ENCODE measurements at places on chromosomes 1 and 21.

DNA sequence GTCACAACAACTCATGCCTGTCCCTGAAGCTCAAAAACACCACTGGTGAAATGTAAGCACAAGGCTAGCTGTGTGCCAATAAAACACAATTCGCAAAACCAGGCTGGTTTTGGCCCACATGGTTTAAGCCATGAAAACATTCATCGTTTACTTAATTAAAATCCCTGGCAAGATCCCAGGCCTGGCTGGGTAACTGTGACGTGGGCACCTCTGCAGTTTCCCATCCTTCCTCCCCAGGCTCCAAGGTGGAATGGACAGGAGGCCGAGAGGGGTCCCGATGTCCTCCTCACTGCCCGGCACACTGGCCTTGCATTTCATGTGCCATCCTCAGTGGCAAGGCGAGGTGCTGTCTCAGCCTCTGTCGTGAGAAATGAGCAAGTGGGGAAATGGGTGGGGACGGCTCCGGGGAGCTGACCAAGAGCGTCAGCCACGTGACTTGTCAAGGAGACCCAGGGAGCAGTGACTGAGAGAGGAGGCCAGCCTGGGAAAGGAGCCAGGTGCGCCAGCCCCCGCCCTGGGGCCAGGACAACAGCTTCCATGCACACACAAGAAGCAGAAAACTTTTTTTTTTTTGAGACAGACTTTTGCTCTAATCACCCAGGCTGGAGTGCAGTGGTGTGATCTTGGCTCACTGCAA lies 153.1 kb upstream of the RAB4A start:
- DNase-seq = no peak

GRCh38 chr1:8421721-8422120 lies 103.8 kb downstream of the SLC45A1 start:
- DNase-seq = no peak

DNA sequence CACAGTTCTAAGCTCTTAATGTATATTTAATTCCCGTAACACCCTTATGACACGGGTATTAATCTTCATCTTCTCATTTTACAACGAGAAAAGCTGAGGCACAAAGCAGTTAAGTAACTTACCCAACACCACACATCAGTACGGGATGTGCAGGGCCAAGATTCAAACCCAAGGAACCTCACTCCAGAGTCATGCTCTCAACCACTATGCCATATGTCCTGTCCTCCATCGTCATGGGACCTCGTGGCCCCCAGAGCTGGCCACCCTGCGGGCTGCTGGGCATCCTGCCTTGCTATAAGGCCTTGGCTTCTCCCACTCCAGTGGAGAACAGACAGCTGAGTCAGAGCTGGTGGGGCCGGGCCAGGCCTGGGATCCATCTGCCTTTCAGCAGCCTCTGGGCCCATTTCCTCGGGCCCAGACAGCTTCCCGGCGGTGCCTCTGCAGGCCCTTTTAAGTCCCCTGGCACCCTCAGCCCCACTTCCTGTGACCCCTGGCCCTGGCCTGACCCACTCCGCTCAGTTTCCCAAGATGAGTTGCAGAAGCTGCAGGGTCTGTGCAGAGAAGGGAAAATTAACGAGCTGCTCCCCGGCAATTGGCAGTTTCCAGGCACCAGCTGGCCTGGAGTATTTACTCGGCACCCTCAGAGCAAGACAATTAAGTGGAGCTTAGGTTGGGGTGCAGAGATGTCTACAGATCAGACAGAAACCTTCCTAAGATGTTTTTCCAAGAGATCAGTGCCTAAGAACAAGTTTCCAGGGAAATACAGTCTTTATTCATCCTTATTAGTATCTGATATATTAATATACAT lies 98.2 kb downstream of the EPHB2 start:
- DNase-seq = no peak

GRCh38 chr21:38729754-38730379 lies 75.9 kb upstream of the ETS2 start:
- no peak for DNase-seq

- no peak for DNase-seq
Measured at GRCh38 chr1:102733491-102734236, 374.7 kb downstream of the COL11A1 start.

GRCh38 chr1:69747207-69747606 lies 179.5 kb downstream of the LRRC7 start:
- DNase-seq = no peak

- no peak for DNase-seq
Measured at GRCh38 chr1:187516874-187517273, 688.1 kb downstream of the PLA2G4A start.

- no peak for DNase-seq
Measured at GRCh38 chr1:201461645-201462441, 7.1 kb downstream of the PHLDA3 start.

- DNase-seq = no peak
Measured at GRCh38 chr1:178438432-178438831, 58.3 kb downstream of the CLEC20A start.

DNA sequence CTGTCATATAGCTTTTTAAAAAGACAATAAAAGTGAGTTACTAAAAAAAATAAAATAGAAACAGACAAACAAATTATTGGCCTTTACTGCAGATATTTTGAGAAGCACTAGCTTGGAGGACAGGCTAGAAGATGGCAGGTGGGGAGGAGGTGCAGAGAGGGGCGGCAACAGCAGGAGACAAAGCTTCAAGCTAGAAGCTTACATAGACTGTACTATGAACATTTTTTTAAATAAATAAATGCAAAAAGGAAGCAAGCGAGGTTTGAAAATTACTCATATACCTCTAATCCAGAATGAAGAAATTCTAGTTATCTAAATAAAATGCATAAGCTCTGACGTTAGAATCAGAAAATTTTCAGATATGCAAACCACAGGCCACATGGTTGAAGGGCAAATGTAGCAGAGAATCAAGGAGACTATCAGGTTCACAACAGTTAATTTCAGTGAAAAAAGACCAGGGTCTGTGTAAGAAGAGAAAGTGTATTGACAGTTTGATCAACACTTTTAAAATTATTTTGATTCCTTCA lies 54.9 kb downstream of the NRIP1 start:
- no peak for DNase-seq

DNA sequence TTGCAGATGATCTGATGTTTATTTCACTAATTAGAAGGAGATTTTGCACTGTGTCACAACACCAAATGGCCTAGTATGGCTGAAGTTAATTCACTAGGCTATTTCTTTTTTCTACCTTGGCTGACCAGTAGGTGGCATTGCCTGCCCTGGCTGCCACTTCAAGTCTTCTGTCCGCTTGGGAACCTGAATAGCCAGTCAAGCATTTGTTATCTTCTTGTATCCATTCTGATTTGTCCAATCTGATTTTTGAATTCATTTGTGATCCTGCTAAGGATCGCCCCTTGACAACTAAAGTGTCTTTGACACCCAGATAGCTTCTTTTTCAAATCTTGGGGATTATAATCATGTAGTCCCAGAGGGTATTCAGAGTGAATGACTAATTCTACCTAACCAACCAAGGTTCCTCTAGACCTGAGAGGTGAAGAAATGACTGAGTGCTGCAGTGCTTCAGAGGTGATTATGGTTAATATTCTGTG lies 99.4 kb downstream of the GIPC2 start:
- DNase-seq = no peak

DNA sequence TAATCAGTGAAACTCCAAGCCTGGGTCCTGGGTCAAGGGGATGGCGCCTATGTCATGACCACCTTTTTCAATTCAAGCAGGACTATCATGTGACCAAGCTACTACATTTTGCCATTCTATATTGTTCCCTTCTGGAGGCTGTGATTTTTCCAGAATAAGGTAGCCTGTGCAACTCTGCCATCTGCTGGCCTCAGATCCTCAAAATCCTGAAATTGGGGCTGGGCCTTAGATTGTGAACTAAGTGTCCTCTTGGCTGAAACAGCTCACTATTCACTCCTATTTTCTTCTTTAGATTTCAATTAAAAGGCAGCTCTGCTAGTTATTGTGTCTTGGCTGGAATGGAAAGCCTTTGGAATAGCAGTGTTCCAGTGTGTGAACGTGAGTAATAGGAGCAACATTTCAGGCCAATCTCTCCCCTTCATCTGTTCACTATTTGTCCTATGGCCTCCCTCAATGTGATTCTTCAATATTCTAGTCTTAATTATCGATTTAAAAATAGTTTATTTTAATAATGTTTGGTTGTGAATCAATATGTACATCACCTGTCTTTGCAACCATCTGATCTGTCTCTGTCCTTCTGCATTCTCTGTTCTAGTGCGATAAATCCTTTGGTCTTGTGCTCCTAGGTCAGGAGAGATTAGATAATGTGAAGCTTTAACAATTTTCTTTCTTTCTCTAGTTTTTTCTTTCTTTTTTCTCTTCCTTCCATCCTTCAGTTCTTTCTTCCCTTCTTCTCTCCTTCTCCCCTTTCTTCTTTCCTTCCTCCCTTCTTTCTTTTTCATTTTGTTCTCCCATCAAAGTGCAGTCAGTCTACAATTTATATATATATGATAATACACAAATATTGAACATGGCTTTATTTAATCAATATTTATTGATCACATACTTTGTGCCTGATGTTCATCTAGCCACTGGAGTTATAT lies 69.8 kb downstream of the CR1 start:
- DNase-seq = no peak

GRCh38 chr1:1910033-1910465 lies 5.0 kb upstream of the CALML6 start:
- DNase-seq = no peak

DNA sequence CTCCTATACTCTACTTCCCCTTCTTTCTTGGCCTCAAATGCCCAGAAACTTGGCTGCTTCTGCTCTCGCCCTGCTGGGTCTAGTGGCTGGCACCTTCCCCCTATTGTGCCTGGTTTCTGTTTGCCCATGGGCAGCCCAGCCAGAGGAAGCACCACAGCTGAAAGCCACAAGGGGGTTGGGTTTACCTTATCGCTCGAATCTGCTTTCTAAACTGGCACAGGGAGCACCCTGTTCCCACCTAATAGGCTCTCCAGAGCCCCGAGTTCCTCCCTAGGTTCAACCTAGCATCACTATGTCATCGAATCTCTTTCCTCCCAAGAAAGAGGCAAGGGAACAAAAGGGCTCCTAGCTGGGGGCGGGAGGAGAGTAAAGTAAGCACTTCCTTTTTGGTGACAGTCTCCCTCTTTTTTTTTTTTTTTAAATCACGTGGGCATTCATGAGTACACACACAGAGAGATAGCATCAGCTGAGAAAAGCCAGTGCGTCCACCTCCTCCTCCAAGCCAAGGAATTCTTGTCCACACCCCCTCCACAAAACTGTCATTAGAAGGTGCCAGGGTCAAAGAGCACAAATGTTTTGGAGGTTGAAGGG lies 72.8 kb downstream of the PLEKHA6 start:
- DNase-seq = no peak

GRCh38 chr1:85599076-85599491 lies 18.5 kb downstream of the CCN1 start:
- no peak for DNase-seq

GRCh38 chr1:19710825-19711611 lies 46.3 kb downstream of the HTR6 start:
- DNase-seq = no peak

- no peak for DNase-seq
Measured at GRCh38 chr1:199867601-199868000, 159.9 kb upstream of the NR5A2 start.

- DNase-seq = no peak
Measured at GRCh38 chr1:97034651-97035050, 313.1 kb downstream of the PTBP2 start.

- DNase-seq = no peak
Measured at GRCh38 chr1:43507296-43508295, 23.1 kb upstream of the PTPRF start.

GRCh38 chr21:43720539-43721166 lies 1.7 kb downstream of the PDXK start:
- no peak for DNase-seq

- no peak for DNase-seq
Measured at GRCh38 chr1:204923201-204923600, 52.5 kb downstream of the NFASC start.

DNA sequence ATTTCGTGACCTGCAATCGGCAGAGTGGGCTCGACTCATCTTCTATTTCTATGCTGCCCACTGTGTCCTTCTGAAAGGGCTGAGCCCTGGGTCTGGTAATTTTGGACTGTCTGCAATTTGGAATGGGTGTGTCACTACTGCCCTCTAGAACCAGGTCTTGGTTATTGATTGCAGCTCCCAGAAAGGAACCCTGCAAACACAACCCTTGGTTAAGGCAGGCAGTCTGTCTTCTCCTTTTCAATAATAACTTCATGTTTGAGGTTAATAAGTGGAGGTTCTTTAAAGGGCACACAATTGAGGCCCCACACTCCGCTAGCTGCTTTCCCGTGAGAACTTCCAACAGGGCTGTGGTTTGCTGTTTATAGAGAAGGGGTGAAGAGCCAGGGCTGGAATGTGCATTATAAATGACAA lies 79.9 kb upstream of the LYST start:
- DNase-seq = no peak

DNA sequence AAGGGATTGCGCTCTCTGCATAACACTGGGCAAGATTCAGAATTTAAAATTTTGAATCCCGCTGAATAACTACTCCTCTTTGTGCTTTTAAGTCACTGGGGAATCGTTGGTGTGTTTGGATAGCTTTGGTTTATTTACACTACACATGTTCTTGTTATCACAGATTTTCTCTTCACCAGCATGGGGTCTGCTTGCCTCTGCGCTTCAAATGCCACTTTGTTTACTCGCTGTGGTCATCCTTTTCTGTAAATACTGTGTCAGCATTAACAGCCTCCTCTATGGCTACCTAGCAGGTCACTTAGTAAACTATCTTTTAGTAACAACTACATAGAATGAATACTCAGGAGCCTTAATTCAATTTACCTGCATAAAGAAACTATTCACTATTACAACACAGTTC lies 14.4 kb upstream of the KCNH1 start:
- DNase-seq = no peak

DNA sequence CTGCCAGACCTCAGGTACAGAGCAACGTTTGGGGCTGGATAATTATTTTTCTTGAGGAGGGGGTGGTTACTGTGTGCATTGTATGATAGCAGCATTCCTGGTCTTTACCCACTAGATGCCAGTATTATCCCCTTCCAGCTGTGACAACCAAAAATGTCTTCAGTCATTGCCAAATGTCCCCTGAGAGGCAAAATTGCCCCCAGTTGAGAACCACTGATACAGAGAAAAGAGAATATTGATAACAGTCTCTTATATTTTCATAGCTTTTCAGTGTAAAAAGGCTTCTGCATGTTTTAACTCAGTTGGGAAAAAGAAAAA lies 51.8 kb upstream of the SYT14 start:
- DNase-seq = no peak

GRCh38 chr21:31977816-31978215 lies 105.0 kb downstream of the HUNK start:
- no peak for DNase-seq

GRCh38 chr1:111559736-111560279 lies 56.4 kb upstream of the ADORA3 start:
- no peak for DNase-seq

GRCh38 chr1:244237445-244237844 lies 186.4 kb downstream of the ZBTB18 start:
- DNase-seq = no peak

DNA sequence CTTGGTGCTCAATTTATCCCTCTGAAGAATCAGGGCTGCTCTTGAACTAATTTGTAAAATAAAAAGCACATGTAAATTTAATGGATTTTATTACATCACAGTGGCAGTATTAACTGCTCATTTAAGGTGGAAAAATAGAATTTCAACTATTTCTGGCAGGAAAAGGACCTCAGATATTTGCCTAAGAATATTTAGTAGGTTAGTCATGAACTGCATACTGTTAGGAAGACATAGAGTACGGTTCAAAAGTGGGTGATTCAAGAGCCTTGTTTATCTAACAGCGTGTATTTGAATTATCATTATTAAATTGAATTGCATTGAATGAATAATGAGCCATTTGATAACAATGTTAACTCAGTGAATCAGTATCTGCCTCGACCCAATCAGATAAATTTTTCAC lies 248.8 kb upstream of the PBX1 start:
- no peak for DNase-seq

GRCh38 chr1:151612501-151613281 lies 841 bp downstream of the SNX27 start:
- no peak for DNase-seq
